A172 (cell line): ENCODE measurements at places on chromosomes 13 and 19.
A peak's percentile ranks its signal among the peaks of the same experiment; 100 is the strongest.

GRCh38 chr13:33348366-33348765, 62.8 kb upstream of the STARD13 start:
- DNase-seq: peak; percentile 49

DNA sequence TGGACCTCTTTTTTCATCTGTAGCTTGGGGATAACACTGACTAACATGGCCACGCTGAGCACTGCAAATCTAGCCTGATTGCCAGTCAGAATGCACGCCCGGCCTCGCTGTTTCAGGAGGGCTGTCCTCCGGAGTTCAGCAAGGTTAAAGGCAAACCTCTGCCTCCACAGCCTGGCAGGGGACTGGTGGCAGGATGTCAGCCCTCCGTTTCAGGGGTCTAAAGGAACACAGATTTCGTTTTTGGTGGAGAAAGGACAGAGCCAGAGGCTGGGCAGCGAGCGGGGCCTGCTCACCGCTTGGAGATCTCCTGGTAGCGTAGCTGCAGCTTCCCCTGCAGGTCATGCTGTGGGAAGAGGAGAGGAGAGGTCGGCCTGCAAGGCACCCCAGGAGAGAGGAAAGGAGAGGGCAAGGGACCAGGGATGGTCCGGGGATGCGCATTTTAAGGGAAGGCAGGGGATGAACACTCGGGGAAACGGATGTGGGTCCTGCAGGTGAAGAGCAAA, 560 bp downstream of the NDUFA7 start:
- DNase-seq: no peak

DNA sequence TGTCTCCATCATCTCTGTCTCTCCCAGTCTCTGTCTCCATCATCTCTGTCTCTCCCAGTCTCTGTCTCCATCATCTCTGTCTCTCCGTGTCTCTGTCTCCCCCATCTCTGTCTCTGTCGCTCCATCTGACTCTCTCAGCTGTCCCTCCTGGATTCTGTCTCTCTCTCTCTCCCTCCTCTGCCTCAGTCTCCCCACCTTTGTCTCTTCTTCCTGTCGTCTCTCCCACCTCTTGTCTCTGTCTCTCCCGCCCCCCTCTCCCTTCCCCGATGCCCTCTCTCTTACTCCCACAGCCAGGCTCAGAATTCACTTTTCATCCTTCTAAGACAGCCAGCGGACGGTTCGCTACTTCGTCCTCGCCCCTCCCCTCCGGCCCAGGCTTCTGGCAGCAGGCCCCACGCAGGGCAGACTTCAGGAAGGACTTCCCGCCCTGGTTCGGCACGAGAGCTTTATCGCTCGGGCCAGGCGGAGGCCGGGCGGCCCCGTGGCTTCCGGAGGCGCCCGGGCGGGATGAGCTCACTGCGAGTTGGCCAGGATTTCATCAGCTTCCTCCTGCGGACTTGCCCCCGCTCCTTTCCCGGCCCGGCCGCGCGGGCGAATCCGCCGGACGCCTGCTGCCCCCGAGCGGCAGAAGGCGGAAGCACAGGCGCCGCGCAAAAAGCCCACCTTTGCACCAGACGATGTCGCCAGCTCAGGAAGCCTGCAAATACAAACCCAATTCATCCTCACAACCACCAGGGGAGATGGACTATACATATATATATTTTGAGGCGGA, 12.4 kb upstream of the CCDC9 start:
- peak; percentile 81 for DNase-seq

DNA sequence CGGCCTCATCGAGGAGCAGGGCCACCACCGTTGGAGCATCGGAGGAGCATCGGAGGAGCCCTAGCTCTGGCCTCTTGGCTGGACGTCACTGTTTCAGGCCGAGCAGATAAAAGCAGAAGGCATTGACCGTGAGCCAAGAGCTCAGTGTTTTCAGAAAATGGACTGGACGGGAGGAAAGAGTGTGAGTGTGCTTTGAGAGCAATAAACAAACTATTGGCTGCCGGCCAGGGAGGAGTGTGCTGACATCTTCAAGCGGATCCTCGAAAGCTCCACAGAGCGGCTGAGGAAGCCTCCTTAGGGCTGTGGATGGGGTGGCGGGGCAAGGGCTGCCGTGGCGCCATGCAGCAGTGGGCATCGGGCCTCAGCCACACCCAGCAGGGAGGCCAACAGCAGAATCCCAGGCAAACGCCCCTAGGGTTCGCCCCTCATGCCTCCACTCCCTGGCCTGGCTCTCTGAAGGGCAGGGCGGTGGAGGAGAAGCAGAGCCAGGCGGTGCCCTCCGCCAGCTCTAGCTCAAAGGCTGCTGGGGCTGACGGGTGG, 41.8 kb downstream of the IRS2 start:
- DNase-seq: no peak

DNA sequence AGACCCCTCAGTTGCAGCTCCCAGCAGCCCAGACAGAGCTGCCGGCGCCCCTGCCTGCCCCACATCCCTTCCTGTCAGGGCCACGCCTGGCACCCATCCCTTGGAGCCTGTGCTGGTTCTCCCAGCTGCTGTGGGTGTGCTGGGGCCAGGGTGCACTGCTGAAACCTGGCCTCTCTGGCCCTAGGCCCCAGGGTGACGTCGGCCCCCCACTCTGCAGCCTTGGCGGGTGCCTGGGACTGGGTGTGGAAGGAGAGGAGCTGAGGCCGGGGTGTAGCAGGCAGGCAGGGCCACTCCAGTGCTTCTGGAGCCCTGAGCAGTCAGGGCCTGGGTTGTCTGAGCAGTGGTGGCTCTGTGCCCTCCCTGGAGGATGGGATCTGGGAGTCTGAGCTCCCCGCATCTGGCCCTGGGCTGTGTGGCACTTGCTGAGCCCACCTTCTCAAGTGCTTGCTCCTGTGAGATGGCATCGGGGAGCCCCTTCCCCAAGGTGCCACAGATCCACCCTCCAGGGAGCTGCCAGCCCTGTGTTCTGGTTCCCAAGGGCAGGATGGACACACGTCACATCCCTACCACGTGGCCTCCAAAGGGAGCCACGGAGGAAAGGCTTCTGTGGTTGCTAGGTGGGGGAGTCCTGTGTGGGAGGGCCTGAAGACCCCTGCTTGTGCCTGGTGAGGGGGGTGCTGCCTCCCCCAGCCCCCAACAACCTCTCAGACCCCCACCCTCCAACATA, 5.2 kb downstream of the PLEKHJ1 start:
- DNase-seq: no peak

- no peak for DNase-seq
These were observed 2.2 kb downstream of the C3 start for GRCh38 chr19:6718111-6718740.

DNA sequence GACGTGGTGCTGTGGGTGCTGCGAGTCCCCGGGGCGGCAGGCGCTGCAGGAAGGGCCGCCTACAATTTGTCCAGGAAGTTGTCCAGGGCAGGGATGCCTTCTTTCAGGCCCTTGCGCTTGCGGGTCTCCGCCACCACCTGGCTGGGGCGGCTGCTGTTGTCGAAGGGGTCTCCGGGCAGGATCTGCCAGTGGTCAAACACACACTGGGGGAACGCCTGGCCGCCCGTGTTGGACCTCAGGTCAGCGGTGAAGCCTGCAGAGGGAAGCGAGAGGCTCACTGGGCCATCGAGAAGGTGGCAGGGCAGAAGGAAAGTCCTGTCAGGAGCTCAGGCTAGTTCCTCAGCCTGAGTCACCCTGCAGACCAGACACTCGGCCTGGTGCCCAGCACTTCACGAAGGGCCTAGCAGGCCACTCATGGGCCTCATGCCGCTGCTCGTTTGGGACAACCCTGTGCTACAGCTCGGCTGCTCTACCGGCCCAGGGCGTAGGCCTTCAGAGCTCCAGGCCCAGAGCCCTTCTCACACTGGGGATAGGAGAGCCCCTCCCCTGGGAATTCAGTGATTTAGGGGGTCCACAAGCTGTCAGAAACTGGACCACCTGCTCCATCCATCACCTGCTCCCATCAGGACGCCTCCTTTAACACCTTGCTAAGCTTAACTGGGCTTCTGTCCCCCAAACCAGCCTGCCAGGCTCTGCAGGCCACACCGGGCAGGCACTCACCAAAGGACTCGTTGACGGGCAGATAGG, 5.8 kb upstream of the DAPK3 start:
- no peak for DNase-seq

GRCh38 chr13:60392131-60392530, 4.9 kb upstream of the TDRD3 start:
- DNase-seq: no peak

DNA sequence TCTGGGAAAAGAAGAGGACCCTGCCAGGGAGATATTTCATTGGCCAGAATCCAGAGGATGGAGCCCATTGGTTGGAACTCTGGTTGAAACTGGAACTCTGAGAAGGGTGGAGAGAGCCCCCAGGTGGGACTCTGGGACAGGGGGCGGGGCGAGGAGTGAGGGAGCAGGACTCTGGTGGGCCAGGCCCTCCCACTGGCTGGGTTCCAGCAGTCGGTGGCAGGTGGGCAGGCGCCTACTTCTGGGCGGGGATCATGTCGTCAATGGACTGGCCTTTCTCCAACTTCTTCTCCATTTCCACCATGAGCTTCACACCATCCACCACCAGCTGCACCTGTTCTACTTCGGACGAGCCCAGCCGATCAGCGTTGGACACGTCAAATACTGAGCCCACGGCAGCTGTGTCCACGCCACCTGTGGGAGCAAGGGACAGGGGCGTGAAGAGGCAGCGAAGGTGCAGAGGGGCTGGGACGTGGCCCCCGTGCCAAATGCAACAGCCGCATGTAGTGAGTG, 16.1 kb downstream of the CKM start:
- no peak for DNase-seq

- DNase-seq: no peak
These were observed 275.3 kb downstream of the COG6 start for GRCh38 chr13:39930544-39931444.

DNA sequence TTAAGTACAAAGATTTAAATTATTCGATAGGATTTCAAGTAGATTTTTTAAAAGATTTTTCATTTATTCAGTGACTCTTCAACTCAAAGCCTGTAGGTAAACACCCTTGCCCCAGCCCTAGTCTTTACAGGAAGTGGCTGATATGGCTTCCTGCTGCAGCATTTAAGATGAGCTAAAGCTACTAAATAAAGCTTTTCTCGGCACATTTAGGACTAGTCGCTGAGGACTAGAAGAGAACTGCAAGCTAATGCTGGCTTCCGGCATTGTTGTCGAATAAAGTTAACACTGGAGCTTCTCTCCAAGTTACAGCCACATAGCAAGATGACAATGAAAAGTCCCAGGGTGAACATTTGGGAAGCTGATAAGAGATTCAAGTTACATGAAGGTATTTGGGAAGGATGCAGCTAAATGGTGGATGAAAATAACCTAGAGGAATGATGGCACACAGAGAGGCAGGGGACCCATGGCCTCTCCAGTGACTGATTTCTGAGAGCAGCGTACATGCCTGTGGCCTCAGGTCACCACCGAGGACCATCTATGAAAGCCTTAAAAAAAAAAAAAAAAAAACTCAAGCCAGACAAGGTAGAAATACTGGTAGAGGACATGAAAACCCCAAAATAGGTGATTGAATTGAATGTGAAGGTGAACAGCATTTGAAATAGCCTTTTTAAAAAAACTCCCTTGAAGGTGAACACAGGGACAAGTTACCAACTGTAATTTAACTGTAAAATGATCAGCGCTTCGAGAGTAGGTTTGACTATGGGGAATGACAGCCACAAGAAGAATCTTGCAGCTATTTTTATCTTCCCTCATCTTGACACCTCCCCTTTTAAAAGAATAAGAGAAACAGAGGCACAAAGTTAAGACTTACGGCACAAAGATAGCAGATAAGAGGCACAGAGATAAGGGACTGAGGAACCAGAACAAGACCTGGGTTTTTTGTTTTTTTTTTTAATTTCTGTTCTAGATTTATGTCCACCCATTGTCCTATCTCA, 155.4 kb downstream of the DCT start:
- DNase-seq: no peak

- DNase-seq: no peak
These were observed 57.0 kb upstream of the RAP2A start for GRCh38 chr13:97376981-97377380.

- DNase-seq: peak; percentile 40
These were observed 78.7 kb downstream of the RNF17 start for GRCh38 chr13:24842549-24843274.

- DNase-seq: no peak
These were observed 4.5 kb downstream of the AMER2 start for GRCh38 chr13:25167382-25168174.

GRCh38 chr19:9941231-9941630, 4.9 kb upstream of the OLFM2 start:
- peak; percentile 9 for DNase-seq

GRCh38 chr13:61162636-61163035, 253.0 kb downstream of the PCDH20 start:
- DNase-seq: no peak

DNA sequence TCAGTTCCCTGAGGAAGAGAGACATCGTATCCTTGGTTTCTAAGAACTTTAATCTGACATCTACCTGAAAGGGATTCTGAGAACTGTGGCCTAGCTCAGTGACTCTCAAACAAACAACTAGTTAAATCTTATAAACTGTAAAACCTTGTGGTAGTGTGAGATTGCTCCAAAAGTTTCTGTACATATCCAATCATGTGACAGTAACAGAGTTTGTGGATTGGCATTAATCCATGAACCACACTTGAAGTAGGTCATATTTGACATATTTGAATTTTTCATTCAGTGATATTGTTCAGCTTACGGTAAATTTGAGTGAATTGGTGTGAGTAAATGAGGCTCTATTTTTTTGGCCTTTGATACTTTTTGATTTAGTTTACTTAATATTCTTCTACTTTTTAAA, 15.0 kb downstream of the TDRD3 start:
- no peak for DNase-seq

DNA sequence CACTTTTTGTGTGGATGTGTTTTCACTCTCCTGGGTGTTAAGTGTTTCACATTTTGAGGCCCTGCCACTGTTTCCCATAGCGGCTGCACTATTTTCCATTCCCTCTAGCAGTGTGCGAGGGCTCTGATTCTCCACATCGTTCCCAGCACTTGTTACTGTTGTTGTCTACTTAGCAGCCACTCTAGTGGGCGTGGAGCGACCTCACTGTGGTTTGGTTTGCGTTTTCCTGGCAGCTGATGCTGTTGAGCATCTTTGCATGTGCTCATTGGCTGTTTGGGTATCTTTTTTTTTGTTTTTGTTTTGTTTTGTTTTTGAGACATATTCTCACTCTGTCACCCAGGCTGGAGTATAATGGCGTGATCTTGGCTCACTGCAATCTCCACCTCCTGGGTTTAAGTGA, 14.4 kb downstream of the NAXD start:
- DNase-seq: no peak

DNA sequence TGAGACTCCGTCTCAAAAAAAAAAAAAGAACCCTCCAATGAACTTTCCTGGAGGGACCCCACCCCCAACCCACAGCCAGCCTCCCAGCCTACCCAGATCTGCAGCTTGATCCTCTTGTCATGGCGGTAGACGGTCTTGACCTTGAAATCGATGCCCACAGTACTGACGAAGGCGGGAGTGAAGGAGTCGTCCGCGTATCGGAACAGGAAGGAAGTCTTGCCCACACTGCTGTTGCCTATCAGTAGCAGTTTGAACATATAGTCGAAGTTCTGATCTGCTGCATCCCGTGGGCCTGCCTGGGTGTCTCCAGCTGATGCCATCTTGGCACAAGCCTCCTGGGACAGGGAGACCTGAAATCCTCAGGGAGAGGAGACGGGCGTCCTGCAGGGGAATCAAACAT, 2.4 kb downstream of the RAB3D start:
- no peak for DNase-seq
